ENCODE measurements at places on chromosomes 3 and 15.

DNA sequence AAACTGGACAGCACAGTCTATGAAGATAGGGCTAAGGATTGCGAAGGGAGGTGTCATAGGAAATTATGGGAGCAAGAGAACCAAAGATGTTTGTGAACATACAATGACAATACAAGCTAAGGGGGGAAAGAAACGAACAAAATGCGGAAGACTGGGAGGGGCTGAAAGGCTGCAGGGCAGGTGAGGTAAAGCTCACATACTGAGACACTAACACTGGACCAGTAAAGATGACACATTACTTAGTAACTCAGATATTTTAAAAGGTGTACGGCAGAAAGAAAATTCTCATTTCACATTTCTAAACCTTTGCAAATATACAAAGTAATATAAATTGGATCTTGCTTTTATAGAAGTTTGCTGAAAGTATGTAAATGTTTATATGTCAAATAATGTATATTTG lies 10.1 kb downstream of the CLDND1 start:
- no peak for DNase-seq

GRCh38 chr3:32577581-32578556 lies 7.2 kb upstream of the DYNC1LI1 start:
- DNase-seq = no peak

DNA sequence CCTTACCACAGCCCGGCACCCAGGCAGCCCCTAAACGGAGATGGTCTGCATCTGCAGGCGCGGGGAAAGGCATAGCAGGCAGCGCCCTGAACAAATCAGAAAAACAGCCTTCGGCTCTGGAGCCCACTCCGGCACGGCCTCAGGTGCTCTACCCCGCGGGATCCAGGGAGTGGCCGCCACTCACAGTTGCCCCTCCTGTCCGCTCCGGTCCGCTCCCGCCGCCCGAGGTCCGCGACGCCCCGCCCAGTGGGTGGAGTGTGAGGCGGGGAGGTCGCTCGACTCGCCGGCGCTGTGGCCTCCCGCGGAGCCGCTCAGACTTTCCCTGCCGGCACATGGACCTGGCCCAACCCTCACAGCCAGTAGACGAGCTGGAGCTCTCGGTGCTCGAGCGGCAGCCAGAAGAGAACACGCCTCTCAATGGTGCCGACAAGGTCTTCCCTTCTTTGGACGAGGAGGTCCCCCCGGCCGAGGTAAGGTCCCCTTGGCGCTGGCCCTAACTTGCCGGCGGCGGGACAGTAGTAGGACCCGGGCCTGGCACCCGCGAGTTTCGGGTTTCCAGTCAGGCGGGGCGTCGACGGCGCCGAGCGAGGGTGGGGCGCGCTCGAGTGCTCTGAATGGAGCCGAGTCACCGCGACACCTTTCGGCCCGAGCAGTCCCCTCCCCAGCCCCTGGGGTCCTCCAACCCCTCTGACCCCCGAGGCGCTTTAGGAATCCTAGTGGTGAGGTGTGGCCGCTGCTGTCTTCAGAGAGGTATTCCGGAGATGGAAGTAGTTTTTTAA lies at the start of gene C3orf52:
TSS of gene C3orf52 (plus strand) at position 314 of the 779 bp plus-strand sequence. CDS start at position 333, 19 bp downstream.
- peak; percentile 35 for DNase-seq

- DNase-seq = no peak
Observed at GRCh38 chr3:118501152-118501551, 533.5 kb downstream of the IGSF11 start.

- no peak for DNase-seq
Observed at GRCh38 chr3:195180490-195181112, 90.4 kb downstream of the XXYLT1 start.

GRCh38 chr15:42507514-42507913 lies 12.1 kb downstream of the SNAP23 start:
- no peak for DNase-seq

GRCh38 chr15:59691194-59691805 lies 2.2 kb upstream of the BNIP2 start:
- no peak for DNase-seq

DNA sequence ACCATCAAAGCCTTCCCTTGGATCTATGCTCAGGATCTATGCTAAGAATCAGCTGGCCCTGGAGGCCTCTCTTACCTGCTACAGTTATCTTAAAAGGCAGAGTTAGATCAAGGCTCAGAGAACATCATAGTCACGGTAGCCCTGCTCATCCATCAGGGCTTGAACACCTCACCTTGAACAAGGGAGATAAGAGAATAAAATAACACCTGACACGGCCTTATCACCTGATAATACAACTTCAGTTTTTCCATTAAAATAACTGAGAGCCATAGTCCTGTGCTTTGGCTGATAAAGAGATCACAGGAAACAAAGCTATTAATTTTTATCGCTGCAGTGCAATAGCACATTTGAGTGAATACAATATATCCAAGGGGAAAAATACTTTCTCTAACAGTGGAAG lies 85.6 kb upstream of the LPP start:
- no peak for DNase-seq

DNA sequence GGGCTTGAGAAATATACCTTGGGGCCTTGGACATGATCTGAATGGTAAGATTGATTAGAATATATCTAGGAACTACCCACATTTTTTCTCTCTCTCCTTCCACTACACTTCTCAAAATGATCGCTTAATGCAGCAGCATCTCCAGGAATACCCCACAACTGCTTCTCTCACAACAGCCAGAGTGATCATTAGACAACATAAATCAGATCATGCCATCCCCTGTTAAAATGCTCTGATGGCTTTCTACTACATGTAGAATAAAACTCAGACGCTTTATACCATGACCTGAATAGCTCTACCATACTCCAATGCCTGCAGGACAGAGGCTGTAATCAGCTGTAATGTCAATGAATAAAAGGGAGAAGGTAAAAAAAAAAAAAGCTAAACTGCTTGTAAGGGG lies 451.4 kb downstream of the MECOM start:
- no peak for DNase-seq

- no peak for DNase-seq
Observed at GRCh38 chr3:155744010-155744625, 753 bp downstream of the PLCH1 start.

DNA sequence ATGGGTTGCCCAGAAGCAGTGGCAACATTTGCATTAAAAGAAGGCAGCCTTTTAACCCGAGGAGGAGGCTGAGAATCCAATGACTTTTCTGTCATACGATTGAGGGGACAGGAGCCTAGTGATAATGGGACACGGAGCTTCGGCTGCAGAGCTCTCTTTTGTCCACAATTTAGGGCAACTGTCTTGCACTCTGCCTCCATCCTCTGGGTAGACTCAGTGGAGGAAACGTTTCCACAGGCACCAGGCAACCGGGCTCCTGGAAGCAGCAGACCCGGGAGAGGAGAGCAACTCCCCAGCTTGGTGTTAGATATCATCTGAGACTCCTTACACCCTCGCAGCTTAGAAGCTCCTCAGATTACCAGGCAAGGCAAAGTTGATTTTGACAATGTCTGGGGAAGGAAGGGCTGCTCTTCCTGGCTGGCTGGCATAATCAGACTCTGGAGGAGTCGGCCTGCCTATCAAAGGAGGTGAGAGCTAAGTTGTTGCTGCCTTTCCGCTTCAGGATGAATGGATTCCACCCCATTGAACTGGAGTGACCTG lies 43.5 kb upstream of the RNU6-1 start:
- no peak for DNase-seq

DNA sequence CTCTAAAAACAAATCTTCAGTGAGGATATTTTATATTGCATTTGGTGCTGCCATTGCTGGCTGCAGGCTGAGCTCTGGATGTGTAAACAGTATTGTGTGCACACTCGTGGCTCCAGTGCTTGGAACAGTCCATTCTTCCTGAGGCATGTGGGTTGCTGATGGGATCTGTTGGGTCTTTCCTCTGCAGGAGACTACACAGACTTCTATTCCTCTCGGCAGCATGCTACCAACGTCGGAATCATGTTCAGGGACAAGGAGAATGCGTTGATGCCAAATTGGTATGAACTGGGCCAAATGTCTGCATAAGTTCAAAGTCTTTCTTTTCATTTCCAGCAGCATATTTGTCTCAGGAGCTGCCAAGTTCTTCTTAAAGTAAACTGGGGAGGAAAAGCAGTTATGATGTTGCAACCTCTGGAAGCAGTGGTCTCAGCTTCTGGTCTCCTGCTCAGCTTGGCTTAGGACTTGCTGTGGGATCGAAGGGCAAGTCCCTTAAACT lies 9.3 kb downstream of the FAH start:
- no peak for DNase-seq

DNA sequence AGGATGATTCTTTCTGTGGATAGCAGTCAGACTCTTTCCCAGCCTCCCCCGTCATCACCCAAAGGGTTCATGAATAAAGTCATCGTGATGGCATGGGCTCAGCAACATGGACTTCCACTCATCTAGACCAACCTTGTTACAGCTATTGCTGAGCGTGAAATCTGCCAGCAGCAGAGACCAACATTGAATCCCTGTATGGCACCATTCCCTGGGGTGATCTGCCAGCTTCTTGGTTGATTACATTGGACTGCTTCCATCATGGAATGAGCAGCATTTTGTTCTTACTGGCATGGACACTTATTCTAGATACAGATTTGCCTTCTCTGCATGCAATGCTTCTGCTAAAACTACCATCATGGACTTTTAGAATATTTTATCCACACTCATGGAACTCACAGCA lies 195.6 kb upstream of the AZI2 start:
- no peak for DNase-seq

DNA sequence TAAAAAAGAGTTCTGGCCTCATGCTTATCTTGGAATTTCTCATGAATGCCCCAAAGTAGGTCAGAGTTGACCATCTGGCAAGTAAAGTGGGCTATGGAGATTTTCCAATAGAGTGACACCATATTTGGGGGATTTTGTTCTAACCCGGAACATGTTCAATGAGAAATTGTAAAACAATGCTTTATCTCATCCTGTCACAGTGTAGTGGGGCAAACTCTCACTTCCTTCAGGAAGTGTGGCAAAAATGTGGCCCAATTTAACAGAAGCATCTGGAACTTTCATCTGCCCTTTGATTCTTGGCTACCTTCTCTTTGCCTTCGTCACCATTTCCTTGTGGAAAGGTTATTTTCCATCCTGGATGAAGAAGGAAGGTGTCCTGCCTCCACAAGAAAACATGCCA lies 70.8 kb downstream of the ADAMTS9 start:
- DNase-seq = peak; percentile 98

DNA sequence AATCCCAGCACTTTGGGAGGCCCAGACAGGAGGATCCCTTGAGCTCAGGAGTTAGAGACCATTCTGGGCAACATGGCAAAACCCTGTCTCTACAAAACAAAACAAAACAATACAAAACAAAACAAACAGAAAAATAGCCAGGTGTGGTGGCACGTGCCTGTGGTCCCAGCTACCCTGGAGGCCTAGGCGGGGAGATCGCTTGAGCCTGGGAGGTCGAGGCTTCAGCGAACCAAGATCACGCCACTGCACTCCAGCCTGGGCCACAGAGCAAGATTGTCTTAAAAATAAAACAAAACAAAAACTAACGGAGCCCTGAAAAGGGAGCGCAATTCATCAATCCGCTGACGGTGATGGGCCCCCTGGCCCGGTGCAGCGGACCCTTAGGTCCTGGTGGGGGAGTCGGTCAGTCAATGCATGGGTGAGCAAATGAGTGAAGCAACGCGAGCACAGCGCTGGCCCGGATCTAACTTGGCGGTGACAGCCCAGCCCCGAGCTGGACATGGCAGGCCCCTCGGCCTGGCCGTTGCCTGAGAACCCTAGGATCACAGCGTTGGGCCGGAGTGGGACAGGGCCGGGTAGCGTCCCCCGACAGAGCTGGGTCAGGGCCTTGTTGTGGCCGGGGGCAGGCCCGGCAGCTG lies 52.4 kb upstream of the BLM start:
- DNase-seq = no peak

DNA sequence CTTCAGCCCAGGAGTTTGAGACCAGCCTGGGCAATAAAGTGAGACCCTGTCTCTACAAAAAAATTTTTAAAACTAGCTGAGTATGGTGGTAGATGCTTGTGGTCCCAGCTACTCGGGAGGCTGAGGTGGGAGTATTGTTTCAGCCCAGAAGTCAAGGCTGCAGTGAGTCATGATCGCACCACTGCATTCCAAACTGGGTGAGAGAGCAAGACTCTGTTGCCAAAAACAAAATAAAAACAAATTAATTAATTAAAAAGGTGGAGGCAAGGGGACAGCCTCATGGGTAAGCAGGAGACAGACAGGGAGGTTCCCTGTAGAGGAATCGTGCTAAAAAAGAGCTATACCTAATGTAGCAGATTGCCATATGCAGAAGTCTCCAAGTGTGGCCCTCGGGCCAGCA lies 12.6 kb downstream of the HAPLN3 start:
- no peak for DNase-seq

- DNase-seq = no peak
Observed at GRCh38 chr3:106247902-106248684, 379.3 kb upstream of the CBLB start.

GRCh38 chr3:66615643-66616301 lies 115.0 kb upstream of the LRIG1 start:
- no peak for DNase-seq

Data from pulmonary artery endothelial cell (primary cell).